ENCODE measurements at places on chromosomes 1 and 21.

DNA sequence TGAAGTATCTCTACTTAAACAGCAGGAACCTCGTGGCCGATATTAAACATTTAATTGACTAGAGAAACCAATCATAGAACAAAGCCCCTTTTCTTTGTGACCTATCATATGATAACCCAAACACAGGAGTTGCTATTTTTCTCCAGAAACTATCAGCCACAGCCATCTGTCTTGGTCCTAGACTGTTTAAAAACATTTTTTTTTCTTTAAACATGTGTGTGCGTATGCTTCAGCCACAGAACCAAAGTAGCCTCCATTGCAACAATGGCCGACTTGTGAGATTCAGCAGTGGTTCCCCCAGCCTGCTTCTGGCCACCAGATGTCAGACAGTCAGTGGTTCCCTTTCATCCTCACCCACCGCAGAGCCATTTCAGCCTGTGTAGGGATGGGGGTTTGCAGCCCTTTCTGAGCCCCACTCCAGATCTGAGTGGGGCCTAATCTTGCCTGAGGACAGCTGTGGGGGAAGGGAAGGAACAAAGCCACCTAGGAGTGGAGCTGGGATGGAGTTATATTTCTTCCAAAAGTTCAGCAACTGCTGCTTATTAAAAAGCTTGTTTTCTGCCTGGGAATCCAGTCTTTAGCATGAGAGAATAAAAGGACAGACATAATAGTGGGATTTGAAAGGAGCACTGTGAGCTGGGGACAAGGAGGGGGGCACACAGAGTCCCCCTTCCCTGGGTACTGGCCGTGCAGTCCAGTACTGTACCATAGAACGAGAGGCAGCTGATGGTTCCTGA, 11.7 kb upstream of the IGSF3 start:
- no peak for DNase-seq

DNA sequence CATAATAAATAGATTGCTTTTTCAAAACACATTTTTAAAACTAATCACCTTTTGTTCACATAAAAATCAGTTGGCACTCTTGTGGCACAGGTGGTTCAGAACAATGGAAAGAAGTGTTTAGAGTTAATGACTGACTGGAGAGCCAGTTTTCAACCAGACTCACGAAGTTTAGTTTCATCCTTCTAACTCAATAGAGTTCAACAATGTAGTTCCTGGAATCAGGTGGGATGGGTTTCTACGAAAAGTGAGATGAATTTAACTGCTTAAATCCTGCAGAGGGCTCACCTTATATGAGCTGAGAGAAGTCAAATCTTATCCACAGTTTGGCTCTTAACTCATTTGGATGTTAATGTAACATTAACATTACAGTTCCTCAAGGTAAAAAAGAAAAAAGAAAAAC, 116.5 kb downstream of the SMYD2 start:
- DNase-seq = no peak

GRCh38 chr1:35222322-35223083, 29.6 kb upstream of the SFPQ start:
- DNase-seq = no peak

DNA sequence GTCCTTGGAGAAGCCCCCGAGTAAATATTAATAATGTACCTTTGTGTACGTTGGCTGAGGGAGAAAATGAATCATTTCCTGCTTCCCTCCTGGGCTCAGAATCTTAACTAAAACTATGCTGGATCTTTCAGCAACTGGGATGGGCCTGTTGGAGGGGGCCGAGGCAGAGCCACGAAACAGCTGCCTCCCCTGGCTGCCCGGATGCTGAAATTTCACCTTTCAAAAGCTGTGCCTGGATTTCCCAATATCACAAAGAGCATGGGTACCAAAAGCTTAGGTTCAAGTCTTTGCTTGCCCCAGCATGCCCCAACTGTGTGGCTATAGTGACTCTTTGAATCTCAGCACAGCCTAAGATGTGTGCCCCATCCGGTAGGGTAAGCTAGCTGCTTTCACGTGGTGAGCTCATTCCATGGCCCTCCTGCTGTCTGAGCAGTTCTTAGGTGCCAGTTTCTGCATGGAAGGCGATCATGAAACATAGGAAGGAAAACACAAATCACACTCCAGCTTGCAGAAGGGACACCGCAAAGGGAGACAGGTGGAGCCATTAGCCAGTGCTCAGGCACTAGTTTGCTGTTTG, 473.5 kb downstream of the PTPRU start:
- no peak for DNase-seq

- DNase-seq = no peak
Observed at GRCh38 chr1:163172596-163172995, 30.1 kb downstream of the RGS5 start.

DNA sequence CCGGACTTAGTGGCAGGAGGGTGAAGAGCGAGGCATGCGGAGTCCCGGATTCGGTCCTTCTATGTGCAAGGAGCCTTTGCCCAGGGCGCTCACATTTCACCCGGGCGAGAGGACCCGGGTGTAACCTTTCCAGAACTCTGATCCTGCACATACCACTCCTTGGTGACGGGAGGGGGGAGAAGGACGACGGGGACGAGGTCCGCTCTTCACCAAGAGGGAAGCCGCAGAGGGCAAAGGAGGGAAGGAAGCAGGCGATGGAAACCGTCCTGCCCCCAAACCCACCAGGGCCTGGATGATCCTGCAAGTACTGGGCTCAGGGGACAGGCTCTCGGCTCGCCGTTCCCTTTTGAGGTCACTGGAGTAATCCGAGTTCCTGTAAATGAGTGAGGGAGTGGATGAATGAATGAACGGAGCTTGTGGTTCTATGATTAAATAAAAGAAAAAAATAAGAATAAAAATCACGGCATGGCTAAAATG, 993 bp downstream of the SYPL2 start:
- DNase-seq = no peak

GRCh38 chr1:173297798-173298391, 90.8 kb upstream of the TNFSF4 start:
- DNase-seq = no peak

DNA sequence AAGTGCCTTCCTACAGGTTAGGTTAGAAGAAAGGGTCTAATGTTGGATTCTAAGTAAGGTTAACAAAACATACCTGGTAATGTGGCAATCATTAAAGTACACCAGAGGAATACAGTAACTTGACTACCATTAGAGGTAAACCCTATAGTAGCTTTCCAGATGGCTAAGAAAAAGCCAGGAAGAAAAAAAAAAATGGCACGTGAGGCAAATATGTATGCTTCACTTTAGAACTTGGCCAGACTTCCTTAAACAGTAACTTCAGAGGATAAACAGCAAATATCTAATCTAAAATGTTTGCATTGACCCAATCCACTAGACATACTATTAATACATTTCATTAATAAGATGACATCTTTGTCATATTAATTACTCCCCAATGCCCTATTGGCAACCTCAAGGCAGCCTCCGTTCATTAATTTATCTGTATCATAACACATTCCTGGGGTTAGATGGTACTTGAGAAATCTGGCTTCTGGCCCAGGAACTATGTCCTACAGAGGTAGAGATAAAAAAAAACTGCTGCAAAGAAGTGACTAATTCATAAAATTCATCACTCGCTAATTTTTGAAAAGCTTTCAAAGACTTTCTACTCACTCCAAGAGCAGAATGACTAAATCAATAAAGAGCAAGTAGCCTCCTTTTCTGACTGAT, 5.8 kb downstream of the DCAF8 start:
- no peak for DNase-seq

- DNase-seq = no peak
Observed at GRCh38 chr1:5509664-5510452, 482.4 kb downstream of the NPHP4 start.

- DNase-seq = no peak
Observed at GRCh38 chr1:186802388-186802787, 26.4 kb upstream of the PLA2G4A start.

DNA sequence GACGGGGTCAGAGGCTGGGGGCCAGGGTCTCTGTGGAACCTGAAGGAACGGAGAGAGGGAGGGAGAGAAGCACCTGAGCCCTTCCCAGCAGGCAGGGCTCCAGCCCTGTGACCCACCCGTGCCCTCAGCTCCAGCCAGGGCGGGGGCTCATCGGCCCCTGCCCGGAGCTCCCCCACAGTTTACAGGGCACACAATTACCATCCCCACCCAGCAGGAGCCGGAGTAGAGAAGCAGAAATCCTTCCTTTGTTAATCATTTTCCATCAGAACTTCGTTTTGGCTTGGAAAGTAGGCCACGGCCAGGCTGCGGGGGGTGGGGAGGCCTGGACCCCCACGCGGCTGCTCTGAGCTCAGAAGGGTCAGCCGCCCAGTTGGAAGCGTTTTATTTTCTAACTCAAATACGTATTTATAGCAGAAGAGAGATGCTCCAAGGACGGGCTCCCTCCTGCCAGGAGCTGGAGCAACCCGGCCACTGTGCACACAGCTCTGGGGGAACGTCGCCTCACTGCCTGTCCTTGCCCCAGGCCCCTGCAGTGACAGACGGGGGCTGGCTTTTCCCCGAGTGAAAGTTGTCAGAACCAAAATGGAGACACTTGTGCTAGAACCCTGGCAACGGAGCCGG, 42.7 kb upstream of the ADARB1 start:
- no peak for DNase-seq

DNA sequence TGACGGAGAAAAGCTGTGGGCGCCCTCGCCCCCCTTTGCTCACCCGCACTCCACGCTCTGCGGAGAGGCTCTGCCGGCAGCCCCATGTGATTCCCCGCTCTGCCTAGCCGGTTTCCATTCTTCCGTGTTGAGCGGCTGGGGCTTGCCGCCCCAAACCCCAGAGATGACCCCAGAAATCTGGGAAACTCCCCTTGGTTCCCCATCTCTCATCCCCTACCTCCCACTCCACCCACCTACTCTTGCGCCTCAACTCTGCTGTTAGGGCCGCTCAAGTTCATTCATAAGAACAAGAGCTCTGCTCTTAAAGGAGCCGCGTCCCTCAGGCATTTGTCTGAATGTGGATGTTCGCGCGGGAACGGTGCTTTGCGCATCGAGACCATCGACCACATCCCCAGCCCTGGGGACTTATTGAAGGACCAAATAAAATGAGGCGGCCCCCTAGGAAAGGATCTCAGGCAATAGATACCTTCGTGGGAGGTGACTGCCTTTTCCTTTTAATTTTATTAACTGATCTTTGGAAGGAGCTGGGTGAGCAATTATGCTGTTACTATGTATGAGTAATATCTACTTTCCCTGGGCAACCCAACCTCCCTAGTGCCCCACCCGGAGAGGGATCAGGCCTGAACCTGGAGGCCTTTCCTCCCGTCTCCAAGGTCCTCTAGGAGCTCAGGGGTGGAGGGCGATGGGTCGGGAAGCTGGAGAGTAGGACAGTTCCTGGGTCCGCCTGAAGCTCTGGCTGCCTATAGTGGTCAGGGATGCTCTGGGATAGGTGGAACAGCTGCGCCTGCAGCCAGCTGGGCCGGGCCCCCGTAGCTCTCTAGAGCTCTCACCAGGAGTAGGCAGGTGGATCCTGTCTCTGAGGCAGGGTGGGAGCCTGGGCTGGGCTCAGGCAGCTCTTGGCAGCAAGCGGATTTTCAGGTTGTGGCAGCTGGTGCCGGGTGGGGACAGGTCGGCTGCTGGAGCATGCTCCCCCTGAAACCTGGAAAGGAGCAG, 898 bp downstream of the MFSD2A start:
- no peak for DNase-seq

DNA sequence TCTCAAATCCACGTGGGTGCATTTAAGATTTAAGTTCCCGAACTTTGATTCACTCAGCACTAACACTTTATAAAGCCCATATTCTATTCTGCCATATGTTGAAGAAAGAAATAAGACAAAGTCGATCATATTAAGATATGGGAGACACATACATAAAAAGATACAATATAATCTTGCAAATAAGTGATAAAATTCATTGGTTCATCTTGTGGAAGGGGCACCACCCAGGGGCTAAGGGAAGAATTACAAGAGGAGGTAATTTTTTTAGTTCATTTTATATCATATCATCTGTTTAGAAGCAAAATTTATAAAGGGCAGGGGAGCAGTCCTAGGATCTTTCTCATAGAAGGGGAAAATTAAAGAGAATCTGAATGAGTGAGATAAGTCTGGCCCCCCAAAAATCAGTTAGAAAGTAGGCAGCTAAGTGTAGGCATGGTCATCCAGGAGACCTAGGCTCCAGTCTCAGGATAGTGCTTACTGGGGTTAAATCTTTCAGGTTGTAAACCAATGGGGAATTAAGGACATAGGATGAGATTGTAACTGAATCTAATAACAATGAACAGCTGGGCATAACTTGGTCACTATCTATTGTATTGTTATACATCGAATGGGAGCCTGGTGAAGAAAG, 124.2 kb upstream of the L1TD1 start:
- no peak for DNase-seq

GRCh38 chr1:165717918-165718515, 19.7 kb upstream of the ALDH9A1 start:
- peak; percentile 12 for DNase-seq

GRCh38 chr1:187504779-187505178, 676.0 kb downstream of the PLA2G4A start:
- no peak for DNase-seq

GRCh38 chr1:228376262-228376628, 30.4 kb downstream of the TRIM11 start:
- DNase-seq = no peak
